ENCODE measurements at places on chromosomes 12 and 14.

DNA sequence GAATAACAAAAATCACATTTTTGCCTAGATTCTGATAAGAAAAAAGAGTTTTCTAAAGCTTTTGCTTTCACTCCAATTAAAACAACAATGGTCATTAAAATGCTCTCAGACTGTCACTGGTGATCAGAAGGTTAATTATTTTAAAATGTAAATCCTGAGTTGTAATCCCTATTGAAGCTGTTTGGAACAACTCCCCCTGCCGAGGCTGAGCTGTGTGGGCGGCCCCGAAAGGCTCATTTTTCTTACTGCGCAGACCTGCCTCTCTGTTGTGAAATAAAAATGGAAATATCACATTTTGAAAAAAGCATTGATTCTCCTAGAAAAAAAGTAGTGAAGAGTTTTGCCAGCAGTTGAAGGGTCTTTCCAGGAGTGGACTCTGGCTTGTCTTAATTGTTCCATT, 174.8 kb upstream of the CDKN3 start:
- ATAC-seq: no peak

- ATAC-seq: no peak
Observed at GRCh38 chr12:40261937-40262336, 37.1 kb downstream of the LRRK2 start.

- ATAC-seq: peak; percentile 80
Observed at GRCh38 chr14:99729991-99730875, 46.1 kb downstream of the CYP46A1 start.

DNA sequence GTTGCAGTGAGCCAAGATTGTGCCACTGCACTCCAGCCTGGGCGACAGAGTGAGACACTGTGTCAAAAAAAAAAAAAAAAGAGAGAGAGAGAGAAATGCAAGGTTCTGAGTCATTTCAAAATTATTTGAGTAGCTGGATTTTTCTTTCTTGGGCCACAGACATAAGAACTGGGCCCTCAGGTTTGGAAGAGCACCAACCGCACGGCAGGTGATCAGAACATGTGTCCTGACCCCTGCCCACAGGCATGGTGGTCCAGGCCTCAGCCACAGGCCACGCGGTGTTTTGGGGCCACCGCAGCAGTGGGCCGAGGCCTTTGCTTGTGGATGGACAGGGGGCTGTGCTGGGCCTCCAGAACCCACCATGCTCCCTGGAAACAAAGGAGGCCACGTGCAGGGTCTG, 126.7 kb downstream of the CALM1 start:
- no peak for ATAC-seq

- ATAC-seq: no peak
Observed at GRCh38 chr14:68312884-68313610, 479.8 kb downstream of the ZFP36L1 start.

GRCh38 chr14:50072395-50072794, 44.0 kb downstream of the VCPKMT start:
- no peak for ATAC-seq

DNA sequence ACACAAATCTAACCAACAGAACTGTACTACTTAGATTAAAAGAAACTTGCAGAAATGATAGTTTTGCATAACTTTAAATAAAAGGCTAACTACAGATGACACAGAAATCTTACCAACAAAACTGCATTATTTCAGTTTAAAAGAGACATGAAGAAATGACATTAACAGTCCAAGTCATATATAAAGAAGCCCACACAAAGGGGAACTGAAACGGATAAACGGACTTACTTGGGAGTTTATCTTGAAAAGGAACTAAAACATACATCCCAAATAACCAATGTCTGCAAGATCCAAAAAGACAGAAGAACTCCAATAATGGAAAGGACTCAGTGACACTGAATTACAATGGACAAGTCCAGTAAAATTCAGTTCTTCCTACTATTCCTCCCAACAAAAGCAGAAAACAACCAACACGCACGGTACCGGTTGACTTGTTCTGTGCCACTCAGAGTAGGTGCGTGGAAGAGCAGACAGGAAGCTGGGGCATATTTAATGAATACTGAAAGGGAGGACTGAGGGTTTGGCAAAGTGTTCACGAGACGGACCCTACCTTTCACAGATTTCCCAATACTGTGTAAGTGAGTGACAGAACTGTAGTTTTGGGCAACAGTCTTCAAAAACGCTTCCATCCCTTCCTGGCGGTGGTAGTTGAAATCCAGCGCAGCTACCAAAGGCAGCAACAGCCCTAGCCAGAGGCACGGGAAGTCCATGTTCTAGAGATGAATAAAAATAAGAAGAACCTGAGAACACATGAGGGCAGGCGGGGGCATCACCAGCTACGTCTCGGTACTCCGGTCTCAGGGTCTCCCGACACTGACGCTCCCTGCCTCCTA, 627 bp downstream of the CPM start:
- ATAC-seq: peak; percentile 2

DNA sequence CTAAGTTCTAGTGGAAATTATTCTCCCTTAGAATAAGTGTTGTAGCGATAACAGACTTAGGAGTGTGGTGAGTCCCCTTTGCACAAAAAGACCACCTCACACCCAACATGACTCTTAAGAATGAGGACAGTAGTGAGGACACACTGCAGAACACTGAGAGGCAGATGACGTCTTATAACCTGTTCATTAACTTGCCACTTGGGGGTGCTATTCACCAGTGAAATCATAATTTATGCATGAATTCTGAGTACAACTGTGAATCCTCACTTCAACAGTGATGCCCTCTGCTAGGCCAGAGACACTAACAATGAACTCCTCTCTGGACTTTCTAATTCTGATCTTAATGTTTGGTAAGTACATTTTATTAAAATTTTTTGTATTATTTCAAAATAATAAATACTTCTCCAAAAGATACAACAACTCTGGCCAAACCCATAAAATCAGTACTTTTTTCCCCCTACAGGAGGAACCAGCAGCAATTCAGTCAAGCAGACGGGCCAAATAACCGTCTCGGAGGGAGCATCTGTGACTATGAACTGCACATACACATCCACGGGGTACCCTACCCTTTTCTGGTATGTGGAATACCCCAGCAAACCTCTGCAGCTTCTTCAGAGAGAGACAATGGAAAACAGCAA, 274.7 kb downstream of the DAD1 start:
- ATAC-seq: peak; percentile 82

- no peak for ATAC-seq
Observed at GRCh38 chr14:27410981-27411380, 813.1 kb upstream of the NOVA1 start.

GRCh38 chr12:120225852-120226640, 25.1 kb upstream of the RPLP0 start:
- ATAC-seq: no peak

DNA sequence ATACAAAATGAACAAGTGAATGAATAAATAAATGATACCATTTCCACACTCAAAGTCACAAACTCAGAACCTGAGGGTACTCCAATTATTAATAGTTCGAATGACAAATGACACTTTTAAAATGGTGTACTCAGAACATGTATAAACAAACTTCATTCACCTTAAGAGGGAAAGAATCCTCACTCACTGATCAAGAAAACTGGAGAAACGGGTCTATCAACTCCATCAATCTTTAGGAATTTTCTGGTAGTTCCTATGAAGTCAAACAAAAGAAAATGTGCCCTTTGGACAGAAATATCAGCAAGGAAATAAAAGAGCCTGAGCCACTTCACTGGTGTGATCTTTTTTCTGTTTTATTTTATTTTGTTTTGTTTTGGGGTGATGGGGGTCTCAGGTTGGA, 5.2 kb upstream of the NRDE2 start:
- no peak for ATAC-seq

DNA sequence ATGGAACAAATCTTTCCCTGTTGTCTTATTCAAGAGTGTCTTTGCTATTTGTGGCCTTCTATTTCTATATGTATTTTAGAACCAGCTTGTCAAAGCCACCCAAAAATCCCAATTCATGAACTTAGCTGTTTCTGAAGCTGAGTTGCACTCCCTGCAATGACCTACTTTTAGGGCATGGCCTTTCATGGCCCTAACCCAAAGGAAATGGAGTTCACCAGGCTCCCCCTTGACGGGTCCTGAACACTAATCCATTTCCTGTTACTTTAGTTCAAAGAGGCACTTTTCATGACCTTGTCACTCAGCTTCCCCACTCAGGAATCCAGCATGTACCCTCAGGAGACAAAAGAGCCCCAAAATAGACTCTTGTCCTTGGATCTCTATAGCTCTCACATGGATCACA, 7.6 kb downstream of the TMED8 start:
- no peak for ATAC-seq

DNA sequence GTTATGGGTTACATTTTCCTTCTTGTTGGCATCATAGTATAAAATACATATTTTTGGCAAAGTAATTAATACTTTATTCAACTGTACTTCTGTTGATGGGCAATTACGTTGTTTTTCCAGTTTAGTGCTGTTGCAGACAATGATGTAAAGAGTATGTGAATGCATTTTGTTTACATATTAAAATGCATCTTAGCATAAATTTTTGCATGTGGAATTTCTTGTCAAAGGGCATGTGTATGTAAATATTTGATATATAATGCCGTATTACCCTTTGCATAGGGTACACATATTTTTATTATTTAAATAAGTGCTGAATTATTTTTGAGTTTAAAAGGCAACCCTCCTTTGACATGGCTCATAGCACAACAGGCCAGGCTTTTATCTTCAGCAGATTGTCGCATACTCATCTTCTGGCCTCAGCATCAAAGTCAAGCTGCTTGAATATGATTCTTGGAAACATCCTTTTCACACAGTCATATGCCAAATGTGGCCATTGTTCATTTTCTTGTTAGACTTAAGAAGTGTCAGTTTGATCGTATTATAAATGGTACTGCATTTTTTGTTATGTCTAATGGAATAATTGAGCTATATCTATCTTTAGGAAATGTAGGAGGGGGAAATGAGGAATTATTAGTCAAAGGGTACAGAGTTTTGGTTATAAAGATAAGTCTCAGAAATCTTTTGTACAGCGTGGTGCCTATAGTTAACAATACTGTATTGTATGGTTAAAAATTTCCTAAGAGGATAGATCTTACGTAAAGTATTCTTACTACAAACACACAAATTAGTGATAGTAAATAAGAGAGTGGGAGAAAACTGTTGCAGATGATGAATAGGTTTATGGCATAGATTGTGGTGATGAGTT, 138.5 kb downstream of the FUT8 start:
- peak; percentile 30 for ATAC-seq

DNA sequence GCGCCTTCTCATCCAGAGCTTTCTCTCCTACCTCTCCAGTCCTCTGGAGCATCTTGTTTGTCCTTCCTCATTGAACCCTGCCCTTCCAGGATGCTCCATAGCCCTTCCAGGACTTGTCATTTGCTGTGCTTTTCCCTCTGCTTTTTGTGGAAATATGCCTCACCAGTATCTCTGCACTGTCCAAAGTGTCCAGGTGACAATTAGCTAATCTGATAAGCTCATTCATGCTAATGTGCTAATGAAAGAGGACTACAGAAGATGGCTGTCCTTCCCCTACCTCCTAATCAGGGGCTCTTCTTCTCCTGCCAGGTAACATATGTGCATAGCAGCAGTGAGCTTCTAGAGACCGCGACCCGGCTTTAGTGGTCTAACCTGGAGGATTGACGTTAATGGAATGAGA, 58.4 kb upstream of the OTX2 start:
- no peak for ATAC-seq

DNA sequence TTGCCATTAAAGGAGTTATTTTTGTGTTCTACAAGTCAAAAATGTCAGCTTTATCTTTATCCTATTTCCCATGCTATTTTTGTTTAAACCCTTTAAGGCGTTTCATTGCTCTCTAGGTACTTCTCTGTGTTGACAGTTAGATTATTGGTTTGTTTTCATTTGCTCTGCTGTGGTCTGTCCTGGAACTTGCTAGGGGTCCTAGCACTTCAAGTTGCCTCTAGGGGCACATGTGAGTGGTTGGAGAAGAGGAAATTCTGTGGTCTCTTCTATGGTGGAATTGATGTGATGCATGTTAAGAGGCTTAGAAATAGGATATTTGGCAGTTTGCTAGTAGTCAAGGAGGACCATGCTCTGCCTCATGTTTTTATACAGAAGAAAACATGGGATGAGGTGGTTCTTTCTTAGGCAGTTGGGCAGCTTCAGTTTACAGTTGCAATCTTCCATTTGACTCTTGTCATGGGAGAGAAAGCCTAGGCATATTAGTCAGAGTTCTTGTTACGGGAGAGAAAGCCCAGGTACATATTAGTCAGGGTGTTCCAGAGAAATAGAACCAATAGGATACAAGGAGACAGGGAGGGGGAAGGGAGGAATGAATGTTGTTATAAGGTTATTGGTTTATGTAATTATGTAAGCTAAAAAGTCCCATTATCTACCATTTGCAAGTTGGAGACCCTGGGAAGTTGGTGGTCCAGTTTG, 14.4 kb downstream of the TTLL5 start:
- no peak for ATAC-seq

DNA sequence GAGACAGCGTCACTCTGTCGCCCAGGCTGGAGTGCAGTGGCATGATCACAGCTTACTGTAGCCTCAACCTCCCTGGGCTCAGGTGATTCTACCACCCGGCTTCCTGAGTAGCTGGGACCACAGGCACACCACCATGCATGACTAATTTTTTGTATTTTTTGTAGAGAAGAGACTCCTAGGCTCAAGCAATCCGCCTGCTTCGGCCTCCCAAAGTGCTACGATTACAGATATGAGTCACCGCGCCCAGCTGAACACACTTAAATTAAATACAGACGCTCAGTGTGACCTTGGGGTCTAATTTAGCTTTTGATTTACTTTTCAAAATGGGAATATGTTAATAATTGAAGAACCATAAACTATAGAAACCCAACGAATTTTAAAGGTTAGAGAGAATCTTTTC, 77.2 kb downstream of the C2CD5 start:
- ATAC-seq: peak; percentile 29

GRCh38 chr14:99681832-99682148, 2.3 kb upstream of the CYP46A1 start:
- no peak for ATAC-seq

GRCh38 chr14:36935976-36936678, 236.3 kb downstream of the SLC25A21 start:
- peak; percentile 96 for ATAC-seq

- peak; percentile 99 for ATAC-seq
Observed at GRCh38 chr12:82299319-82300025, 58.7 kb downstream of the CCDC59 start.

- peak; percentile 41 for ATAC-seq
Observed at GRCh38 chr12:94145191-94145983, 3.0 kb upstream of the PLXNC1 start.

- ATAC-seq: no peak
Observed at GRCh38 chr14:77037938-77038568, 9.5 kb upstream of the IRF2BPL start.

DNA sequence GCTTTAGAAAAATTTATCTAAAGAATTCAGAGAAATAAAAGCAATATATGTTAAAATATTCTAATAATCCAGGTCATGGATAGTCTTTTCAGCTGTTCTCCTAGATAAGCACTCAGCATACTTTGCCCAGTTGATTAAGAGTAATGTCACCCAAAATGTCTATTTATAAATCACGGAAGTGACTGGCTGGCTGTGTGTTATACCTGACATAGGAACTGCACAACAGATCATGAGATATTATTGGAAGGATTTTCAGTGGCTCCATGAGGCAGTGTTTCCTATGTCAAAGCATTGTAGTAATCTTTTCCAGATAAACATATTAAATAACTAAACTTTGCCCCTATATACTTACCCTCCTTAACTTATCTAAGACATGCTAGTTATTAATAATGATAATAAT, 128.8 kb downstream of the ITPR2 start:
- ATAC-seq: no peak

GRCh38 chr12:125091401-125091800, 26.2 kb downstream of the AACS start:
- ATAC-seq: no peak

All from motor neuron (in vitro differentiated cells).